ENCODE measurements at places on chromosomes 7 and 10. TPM values are rescaled to one million over a fixed set of nuclear protein-coding genes. Genes with fewer than 3 reads are reported as not detected.

The LIPJ gene
- under 0.01 TPM for total RNA-seq

The PDE1C gene
- 0.92 TPM for total RNA-seq

The NKX1-2 gene
- total RNA-seq = not detected

The TFR2 gene
- 0.14 TPM for total RNA-seq

The MRLN gene
- total RNA-seq = not detected

The SPOCK2 gene
- 0.43 TPM for total RNA-seq

The H2AZ2 gene
- 193 TPM for total RNA-seq

The SUN3 gene
- not detected for total RNA-seq

The TMEM243 gene
- 26.9 TPM for total RNA-seq

The GLUD1 gene
- total RNA-seq = 273 TPM

The TAS2R3 gene
- 0.85 TPM for total RNA-seq

The CTBP2 gene
- total RNA-seq = 48.5 TPM

Measured in smooth muscle cell of bladder (primary cell).